ENCODE measurements at places on chromosomes 1 and 21.

DNA sequence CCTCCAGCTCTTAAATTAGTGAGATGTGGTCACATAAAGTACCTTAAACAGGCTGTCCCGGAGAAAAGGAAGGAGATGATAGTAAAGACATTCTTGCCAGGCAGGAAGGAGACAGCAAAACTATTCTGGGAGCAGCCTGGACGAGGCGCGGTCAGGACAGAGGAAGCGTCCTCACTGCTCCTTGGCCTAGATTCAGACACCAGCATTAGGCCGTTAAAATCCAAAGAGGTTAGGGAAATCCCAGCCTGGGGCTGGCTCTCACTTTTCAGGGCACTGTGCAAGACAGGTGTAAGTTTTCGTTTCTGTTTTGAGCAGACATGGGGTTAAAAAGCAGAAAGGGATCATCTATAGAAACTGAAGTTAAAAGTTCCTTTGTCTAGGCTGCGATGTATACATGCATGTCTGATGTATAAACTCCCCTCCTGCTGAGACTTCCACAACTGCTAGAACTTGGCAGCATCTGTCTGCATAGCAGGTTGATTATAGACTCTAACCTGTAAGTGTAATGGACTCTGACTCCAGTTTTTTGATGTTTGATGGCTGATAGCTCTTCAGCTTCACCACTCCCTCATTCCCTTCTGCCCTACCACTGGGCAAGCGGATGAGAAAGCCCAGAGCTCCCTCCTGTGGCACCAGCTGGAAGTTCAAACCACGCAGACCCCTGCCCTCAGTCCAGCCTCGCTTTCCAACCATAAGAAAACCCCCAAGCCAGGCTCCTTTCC, 21.5 kb downstream of the STPG1 start:
- peak; percentile 80 for DNase-seq

GRCh38 chr21:27329255-27329851, 362.5 kb upstream of the ADAMTS5 start:
- no peak for DNase-seq

GRCh38 chr21:41614511-41614910, 106.6 kb upstream of the TMPRSS2 start:
- no peak for DNase-seq

GRCh38 chr1:164635059-164635802, 76.2 kb downstream of the PBX1 start:
- DNase-seq = no peak

- DNase-seq = no peak
Observed at GRCh38 chr1:201459052-201459451, 9.9 kb downstream of the PHLDA3 start.

- no peak for DNase-seq
Observed at GRCh38 chr1:23816906-23817305, 8.3 kb downstream of the HMGCL start.

GRCh38 chr21:26761174-26761915, 83.9 kb downstream of the ADAMTS1 start:
- no peak for DNase-seq

DNA sequence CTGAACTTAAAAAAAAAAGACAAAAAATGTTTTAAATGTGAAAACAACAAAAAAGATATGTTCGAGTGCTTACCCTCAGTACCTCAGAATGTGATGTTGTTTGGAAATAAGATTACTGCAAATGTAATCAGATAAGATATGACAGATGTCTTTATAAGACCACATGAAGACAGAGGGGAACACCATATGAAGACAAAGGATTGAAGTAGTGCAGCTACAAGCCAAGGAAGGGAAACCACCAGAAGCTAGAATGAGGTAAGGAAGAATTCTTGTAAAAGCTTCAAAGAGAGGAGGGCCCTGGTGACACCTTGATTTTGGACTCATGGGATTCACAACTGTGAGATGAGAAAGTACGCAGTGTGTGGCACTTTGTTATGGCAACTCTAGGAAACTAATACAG, 15.4 kb downstream of the ASB17 start:
- no peak for DNase-seq

- DNase-seq = no peak
Observed at GRCh38 chr1:209732725-209733124, 23.1 kb upstream of the TRAF3IP3 start.

GRCh38 chr1:147515045-147515869, 26.0 kb upstream of the BCL9 start:
- DNase-seq = no peak

DNA sequence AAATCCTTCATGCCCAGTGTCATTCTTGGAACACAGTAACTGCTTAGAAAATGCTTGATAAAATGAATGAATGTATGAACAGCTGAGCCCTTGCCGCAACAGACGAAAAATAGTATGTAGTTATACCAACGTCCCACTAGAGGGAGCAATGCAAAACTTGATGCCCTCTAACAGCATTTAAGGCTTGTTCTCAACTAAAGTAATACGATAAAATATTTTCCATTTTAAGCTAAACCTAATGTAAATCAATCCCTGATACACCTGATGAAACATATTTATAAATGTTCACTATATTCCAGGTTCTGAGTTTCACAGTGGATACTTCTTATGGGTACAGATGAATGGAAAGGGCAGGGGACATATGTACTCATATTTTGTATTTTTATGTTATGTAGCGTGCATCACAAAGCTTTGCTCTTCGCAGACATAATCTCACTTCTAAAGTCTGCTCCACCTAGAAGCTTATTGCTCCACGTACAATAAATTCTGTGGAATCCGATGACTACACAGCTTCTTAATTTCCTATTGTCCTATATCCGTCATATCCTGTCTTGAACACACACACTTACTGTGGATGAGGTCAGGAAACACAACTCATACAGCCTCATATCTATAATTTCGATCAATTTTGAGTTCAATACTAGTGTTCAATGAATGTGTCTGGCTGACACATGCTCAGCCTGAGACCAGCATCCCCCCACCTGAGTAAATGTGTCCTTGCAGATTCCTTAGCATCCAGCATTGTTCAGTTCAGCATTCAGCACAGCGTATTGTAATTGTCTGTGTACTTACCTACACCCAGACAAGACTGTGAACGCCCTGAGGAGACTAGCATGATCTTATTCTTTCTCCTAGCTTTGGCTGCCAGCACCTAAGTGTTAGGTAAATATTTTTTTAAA, 4.4 kb upstream of the UTP25 start:
- DNase-seq = peak; percentile 61

DNA sequence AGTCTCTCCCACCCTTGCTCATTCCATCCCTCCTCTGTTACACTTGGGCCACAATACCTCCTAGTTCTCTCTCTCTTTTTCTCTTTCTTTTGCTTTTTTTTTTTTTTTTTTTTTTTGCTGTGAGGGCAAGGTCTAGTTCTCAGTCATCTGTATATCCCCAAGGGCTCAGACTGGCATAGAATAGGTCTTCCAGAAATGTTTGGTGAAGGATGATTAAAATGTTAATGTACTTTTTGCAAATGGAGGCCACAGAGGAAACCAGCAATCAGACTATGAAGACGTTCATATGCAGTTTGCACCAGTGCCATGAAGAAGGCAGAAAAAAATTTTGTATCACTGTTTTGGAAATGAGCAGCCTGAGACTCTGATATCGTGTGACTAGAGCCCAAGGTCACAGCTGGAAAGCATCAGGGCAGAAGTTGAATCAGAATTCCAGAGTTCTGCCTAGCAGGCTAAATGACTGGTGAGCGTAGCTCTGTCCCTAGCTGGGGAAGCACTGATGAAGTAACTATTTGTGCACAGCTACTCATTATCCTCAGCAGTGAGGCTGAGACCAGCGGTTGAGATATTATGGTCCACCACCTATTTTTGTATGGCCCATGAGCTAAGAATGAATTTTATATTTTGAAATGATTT, 186.5 kb downstream of the TGFBR3 start:
- peak; percentile 33 for DNase-seq

DNA sequence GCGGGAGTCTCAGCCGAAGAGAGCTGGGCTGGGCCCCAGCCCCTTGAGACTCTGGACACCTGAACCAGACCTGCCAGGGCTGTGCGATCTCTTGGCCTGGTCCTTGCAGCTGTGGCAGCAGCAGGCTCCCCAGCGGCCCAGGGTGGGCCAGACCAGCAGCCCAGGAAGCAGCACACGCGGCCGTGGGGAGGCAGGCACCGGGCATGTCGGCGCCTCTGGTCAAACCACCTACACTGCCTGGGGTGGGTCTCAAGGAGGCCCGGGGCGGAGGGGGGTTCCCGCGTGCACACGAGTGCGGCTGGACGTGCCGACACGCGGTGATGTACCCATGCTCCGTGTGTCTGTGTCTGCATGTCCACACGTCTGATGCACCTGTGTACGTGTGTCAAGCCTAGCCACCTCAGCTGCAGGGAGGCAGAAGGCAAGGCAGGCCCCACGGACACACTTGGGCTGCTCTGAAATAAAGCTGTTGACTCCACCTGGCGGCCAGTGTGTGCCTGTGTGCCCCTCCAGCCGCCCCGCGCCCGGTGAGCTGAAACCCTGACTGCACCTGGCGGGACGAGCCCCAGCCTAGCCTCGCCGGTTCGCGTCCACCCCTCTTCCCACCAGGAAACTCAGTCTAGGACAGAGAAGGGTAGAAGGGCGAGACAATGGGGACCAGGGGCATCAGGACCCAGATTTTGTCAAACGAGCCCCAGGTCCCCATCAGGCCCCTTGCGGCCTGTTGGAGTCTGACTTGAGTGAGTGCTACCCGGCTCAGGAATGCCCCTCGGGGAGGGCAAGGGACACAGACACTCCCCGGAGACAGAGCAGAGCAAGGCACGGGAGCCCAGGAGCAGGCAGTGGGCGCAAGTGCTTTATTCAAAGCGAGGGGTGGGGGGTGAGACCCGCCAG, 11.6 kb downstream of the SCNN1D start:
- DNase-seq = peak; percentile 55

DNA sequence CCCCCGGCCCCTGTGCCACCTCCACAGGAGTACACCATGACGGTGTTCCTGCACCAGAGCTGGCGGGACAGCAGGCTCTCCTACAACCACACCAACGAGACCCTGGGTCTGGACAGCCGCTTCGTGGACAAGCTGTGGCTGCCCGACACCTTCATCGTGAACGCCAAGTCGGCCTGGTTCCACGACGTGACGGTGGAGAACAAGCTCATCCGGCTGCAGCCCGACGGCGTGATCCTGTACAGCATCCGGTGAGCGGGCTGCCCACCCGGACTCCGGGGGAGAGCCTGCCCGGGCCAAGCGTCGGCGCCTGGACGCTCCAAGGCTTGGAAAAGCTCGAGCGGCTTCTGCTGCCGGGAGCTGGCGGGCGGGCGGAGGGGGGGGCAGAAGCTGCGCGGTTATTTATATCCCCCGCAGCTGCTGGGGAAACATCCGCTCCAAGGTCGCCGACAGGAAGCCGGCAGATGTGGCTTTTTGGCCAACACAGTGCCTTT, 6.4 kb downstream of the GABRD start:
- no peak for DNase-seq

- DNase-seq = no peak
Observed at GRCh38 chr21:45423968-45424853, 19.2 kb downstream of the COL18A1 start.

DNA sequence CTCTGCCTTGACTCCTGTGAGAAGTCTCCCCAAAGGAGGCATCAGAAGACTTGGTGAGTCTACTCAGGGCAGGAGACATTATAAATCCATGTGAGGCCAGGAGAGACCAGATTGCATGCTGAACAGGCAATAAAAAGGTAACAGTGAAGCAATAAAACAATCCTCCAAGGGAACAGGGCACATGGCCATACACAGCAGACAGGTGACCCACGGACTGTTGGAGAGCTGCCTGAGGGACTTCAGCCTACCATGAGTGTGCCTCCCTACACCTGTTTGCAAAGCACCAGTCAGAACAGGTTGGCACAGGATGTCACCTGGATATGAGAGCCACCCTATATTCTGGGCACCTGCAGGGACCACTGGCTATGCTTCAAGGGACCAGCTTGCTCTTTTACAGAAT, 67.6 kb downstream of the MAB21L3 start:
- DNase-seq = no peak

DNA sequence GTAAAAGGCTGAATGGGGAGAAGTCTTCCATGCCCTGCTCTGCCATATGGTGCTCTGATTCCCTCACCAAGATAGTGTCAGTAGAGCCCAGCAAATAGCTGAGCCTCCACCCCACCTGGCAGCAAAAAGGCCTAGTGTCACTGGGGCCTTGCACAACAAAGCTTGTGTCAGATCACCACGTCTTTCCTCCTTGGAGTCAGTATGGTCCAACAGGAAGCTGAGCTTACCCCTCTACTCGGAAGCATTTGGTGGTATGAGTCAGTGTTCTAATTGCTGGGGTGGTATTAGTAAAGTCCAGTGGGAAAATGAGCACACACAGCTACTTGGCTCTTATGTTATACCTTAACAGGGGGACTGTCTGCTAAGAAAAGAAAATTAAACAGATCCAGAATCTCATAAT, 18.7 kb upstream of the RRP15 start:
- no peak for DNase-seq

GRCh38 chr1:155648207-155649147, 38.5 kb downstream of the MSTO1 start:
- no peak for DNase-seq

GRCh38 chr1:184409011-184409410, 22.2 kb downstream of the C1orf21 start:
- DNase-seq = no peak

DNA sequence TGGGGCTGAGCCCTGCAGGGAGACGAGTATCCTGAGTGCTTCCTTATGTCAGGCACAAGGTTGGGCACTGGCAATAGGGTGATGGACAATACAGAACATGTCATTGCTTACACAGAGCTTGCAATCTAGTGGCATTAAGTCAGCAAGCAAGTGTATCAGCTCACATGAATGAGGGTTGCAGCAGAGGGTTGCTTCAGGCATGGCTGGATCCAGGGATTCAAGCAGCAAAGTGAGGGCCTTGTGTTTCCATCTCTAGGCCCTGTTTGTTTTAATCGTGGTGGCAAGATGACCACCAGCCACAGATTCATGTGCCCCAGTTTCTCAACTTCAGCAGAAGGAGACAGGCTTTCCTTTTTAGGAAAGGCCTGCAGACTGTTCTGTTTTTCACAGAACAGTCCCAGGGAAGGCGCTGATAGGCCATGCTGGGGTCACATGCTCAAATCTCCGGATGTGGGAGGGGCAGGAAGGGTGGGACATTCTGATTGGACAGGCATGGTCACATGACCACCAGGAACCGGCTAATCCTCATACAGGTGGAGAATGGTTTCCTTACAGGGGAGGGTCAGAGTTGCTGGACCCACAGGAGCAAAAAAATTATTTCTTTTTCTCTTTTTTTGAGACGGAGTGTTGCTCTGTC, 14.4 kb downstream of the PLOD1 start:
- DNase-seq = peak; percentile 45

- no peak for DNase-seq
Observed at GRCh38 chr1:33736496-33736895, 127.4 kb upstream of the HMGB4 start.

DNA sequence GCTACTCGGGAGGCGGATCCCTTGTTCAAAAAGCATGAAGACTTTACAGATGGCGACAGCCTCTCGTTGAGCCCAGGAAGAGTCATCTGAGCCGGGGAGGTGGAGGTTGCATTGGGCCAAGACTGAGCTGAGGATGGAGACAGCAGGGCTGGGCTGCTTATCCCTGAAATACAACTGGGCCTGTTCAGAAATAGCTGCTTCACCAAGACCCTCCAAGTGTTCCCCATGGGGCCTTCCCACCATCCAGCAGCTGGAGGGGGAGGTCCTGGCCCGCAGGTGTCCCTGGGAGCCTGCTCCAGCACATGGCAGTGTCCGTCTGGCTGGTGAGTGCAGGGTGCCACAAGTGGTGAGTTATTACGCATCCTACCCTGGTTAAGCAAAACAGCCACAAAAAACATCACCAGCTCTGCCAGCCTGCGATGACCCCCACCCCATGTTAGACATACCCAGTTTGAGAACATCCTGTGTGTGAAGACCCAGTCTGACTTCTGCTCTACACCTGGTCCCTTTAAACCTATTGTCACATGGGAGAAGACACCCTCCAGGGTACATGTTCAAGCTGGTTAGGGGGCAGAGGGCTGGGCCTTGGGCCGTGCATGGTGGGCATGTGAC, 93.1 kb upstream of the TMPRSS2 start:
- DNase-seq = no peak

GRCh38 chr21:32352526-32352925, 40.3 kb downstream of the URB1 start:
- no peak for DNase-seq

Measured in activated CD4-positive, alpha-beta T cell treated with anti-CD3 and anti-CD28 coated beads, Interleukin-2, Interleukin-6, amounts not matched to agents 100 ng/mL and 50 ng/mL, durations not matched to agents 16 hours and 8 hours (primary cell).